ENCODE measurements at places on chromosomes 1 and 21.

DNA sequence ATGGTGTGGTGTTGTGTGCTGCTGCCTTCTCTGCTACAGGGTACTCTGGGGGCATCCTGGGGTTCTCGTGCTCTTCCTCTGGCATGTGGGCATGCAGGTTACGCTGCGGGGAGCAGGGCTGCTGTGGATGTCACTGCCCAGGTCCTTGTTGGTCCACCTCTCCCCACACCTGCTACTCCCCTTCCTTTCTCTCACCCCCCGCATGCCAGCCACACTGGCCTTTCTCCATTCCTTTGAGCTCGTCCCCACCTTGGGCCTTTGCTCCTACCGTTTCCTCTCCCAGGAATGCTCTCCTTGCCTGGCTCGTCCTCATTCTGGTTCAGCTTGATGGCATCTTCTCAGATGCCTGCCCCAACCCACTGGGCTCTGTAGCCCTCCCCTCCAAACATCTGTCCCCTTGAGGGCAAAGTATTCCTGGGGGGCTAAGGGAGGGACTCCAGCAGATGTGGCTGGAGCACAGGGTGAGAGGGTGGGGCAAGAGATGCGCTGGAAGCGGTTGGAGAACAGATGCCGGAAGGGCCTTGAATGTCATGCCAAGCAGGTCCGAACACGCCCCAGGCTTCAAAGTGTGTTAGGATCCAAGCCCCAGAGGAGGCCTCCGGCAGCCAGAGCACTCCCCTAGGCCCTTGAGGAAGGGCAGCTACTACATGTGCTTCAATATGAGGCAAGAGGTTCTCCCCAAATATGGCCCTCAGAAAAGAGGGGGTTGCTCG is 23.4 kb downstream of the DMRTB1 start:
- DNase-seq = peak; percentile 44

DNA sequence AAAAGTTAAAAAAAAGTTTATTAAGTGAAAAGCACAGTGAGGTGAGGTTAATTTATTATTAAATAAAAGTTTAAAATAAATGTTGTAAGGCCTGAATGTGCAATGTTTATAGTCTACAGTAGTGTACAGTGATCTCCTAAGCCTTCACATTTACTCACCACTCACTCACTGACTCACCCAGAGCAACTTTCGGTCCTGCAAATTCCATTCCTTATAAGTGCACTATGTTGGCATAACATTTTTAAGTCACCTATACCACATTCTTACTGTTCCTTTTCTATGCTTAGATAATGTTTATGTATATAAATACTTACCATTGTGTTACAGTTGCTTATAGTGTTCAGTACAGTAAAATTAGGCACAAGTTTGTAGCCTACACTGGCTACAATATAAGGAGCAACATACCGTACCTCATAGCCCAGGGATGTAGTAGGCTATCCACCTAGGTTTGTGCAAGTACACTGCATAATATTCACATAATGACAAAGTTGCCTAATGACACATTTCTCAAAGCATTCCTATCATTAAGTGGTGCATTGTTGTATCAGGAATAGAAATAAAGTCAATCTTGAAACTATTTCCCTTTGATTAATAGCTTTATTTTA is 426.5 kb upstream of the BRINP3 start:
- DNase-seq = no peak

- DNase-seq = peak; percentile 49
Observed at GRCh38 chr1:109499661-109500536, 6.0 kb downstream of the CYB561D1 start.

DNA sequence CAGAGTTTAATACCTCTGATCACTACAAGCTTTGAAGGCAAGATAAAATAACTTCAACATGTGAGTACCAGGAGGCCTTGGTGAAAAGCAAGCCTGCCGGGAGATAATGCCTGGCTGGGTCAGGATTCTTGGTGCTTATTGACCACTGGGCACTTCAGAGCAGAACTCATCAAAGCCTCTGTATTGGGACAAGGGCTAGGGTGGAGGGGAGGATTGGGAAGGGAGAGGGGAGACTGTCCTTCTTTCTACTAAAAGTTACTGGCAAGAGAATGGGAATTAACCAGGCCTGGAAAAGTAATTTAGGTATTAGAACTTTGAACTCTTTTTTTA is 35.2 kb downstream of the NEK2 start:
- DNase-seq = no peak

DNA sequence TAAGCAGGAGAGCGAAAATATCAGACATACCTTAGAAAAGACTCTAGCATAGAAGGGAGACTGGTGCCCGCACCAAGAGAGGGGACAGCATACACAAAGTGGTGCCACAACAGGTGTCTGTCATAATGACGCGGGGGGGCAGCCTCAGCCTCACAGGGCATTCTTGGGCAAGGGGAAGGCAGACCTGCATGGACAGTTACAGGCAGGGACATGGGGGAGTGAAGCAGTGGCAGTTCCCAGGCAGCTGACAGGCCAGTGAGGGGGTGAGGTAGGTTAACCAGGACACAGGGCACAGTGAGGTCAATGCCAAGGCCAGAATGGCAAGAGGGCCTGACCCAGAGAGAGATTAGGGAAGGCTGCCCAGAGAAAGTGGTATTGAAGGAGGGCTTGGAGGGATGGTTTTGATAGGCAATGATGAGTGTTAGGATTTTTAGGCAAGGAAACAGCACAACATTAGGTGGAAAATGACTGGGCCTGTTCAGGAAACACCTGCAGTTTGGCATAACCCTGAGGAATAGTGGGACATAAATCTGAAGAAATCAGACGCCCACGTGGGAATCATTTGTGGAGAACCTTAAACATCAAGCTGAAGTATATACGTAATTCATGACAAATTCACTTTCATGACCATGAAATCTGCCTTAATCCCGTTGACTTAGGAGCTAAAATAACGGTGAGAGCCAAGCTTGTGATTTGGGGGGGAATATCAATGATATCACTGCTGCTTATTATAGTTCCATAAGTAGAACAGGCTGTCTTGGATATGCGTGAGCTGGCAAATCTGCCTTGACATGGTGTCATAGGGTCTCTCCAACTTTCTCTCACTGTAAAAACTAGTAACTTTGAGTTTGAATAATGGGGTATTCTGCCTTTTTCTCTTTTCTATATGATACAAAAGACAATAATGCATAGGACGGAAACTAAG is 8.9 kb downstream of the PTPN14 start:
- DNase-seq = no peak

- DNase-seq = no peak
Observed at GRCh38 chr21:39095681-39096080, 87.6 kb downstream of the PSMG1 start.
